ENCODE measurements at places on chromosomes 4 and X.

- DNase-seq, result no peak
These were observed 38.5 kb downstream of the LRBA start for GRCh38 chr4:150976478-150977118.

GRCh38 chr4:182745237-182745636 is 171.9 kb downstream of the DCTD start:
- no peak for DNase-seq

- DNase-seq, result no peak
These were observed 130.0 kb upstream of the LNX1 start for GRCh38 chr4:53721263-53721662.

- DNase-seq, result no peak
These were observed 30.7 kb upstream of the SPON2 start for GRCh38 chr4:1203026-1203616.

- DNase-seq, result peak; percentile 78
These were observed 18.2 kb downstream of the ELF4 start for GRCh38 chrX:130091980-130092522.

DNA sequence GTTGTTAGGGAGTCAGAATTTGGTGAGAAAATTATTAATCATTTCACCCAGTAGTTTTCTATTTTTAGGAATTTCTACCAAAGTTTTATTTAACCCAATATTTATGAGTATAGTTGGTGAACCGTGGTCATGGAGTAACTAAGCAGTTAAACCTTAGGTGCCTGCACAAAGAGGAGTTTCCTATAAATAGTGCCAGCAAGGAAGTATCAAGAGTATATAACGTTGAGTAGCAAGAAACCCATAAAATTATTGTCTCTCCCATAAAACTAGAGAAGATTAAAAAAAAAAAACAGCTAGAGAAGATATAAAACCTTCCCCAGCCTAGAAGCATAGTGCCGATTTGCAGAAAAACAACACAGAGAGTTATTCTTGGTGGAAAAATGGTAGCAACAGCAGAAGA is 158.9 kb downstream of the PRDM5 start:
- DNase-seq, result no peak

DNA sequence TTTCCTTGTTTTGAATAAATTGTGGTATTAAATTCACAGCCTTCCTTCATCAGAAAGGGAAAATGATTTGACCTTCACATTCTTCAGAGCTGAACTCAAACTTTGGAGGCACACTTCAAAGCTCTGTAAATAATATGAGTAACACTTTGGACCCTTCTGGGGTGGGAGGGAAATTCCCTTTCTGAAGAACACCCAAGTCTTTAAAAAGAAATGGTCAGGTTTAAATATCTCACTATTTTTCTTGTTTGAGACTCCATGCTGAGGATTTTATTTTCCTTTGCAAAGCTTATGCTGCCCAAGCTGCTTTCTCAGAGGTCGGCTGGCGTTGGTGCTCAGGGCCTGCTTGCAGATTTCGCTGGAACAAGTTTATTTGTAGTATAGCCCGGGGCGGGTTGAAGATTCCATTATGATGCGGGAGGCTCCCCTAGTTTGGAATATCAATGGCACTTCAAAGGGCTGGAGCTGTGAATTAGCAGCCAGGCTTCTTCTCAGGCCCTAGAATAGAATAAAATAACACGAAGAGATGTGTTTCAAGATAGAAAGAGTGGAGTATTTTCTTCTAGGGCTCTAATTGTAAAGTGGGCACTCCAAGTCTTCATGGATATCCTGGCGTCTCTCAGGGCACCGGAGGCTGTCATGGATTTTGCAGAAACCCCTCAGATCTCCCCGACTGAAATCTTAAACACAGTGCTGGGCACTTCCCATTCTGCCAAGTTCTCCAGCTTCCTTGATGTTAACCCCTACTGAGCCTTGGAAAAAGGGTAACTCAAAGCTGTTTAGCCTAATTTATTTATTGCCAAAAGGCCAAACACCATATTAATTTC is 315.6 kb downstream of the GPAT3 start:
- no peak for DNase-seq

- DNase-seq, result no peak
These were observed 223.8 kb upstream of the TAPT1 start for GRCh38 chr4:16450031-16450430.

DNA sequence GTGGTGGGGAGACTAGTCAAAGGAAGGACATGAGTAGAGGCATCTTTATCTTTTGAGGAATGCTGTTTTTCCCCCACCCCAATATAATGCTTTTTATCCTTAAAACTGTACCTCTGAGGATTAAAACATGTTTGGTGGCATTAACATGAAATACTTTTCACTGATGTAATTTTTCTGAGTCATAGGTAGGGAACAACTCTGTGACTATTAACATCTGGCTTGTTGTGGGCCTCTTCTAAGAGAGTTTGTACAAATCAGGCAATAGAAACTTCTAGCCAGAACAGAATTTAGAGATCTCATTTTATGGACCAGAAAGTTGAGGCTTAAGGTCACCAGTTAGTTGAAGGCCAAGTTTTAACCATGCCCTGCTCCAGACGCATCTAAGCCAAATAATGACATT is 207.6 kb downstream of the SOX3 start:
- DNase-seq, result no peak

DNA sequence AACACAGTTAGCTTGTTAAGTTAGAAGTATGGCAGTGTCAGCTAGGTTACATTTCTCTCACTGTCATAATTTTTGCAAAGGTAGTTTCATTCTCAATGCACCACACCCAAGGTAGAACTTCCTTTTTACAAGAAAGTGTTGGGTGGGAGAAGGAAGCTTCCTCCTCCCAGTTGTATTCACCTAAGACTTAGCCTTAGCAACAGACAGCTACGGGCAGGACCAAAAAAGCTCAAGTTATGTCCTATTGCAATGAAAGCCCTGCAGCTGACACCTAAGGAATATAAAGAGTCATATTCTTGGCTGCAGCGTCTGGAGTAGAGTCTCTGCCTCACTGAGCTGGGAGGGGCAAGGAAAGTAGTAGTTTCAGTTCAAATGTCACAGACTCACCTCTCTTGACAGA is 25.1 kb upstream of the PRDM8 start:
- DNase-seq, result no peak

DNA sequence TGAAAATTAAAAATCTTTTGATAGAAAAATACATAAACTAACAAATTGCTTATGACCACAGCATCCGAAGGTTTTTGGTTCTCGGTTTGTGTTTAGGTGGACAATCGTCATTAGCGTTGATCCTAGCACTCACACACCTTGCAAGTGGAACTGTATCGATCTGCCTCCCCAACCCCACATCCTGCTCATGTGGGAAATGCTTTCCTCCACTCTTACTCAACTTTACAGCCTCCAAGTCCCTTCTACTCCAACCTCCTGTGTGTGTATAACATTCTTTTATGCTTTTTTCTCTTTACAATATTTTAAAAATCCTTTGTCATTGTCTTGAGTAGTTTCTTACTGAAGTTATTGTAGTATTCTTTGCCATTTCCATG is 15.6 kb upstream of the TMEM131L start:
- DNase-seq, result no peak

- DNase-seq, result no peak
These were observed 66.3 kb downstream of the DCUN1D4 start for GRCh38 chr4:51909236-51909703.

DNA sequence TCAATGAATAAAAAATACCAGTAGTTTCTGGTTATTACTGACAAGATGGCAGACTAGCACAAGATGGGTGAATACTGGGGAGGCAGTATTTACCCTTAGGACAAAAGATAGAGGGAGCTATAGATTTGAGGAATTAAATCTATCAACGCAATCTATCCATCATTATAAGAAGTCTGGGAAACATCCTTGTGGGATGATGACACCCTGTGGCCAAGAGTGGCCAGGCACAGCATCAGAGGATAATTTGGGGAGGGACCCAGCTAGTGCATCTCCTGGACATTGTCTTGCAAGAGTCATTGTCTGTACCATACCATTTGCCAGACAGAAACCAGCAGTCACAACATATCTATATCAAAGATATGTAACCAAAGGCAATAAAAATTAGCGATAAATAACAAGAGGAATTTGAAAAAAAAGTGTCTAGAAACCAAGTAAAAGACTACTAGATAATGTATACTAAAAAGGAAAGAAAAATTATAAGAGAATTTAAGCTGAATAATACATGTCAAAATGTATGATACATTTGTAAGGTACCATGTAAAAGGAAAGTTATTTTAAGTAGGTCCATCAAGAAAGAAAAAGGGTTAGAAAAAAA is 22.9 kb downstream of the KCTD8 start:
- no peak for DNase-seq

DNA sequence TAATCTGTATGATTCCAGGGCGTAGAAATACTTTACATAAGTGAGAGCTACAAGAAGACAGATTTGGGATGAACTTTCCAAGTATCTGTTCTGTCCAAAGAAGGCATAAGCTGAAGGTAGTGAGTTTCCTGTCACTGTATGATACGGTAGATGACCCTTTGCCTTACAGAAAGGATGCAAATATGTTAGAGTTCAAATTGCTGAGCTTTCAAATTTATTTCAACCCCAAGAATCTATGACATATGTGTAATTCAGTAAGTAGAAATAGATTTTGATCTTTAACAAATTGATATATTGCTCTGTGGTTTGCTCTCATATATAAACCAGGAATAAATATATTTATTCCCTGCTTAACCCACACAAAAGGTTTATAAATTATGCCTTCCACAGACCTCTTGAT is 16.5 kb downstream of the DIPK2B start:
- no peak for DNase-seq

DNA sequence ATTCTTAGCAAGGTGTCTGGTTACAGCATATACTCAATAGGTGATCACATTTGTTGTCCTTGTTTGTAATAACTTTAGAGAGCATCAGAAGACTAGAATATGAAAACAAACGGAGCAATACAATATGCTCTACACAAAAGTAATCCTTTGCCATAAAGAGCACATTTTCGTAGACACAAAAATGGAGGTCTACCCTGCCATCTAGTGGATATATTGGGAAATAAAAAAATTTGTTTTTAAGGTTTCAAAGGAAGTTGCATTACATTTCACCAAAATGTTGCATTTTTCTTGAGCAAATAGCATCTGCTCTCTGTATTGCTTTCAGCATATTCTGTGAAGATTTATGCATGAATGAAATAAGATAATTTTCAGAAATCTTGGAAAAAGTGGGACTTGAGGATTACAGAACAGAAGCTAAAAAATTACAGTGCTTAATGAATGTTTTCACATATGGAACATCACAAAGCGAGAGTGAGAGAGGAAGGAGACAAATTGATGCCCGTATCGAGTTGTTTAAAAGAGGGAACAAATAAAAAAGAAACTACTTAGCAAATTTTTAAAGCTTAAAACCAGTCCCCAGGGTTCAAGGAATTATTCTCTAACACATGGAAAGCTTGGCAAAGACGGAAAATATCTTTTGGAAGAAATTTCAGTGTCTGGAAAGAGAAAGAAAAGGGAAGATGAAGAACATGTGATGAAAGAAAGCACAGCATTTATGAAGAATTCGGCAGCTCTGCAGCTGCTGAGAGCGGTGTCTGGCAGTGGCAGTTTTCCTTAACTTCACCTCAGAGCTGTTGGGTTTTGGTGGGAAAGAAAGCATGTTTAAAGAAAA is 390.1 kb downstream of the ANKRD50 start:
- DNase-seq, result no peak

DNA sequence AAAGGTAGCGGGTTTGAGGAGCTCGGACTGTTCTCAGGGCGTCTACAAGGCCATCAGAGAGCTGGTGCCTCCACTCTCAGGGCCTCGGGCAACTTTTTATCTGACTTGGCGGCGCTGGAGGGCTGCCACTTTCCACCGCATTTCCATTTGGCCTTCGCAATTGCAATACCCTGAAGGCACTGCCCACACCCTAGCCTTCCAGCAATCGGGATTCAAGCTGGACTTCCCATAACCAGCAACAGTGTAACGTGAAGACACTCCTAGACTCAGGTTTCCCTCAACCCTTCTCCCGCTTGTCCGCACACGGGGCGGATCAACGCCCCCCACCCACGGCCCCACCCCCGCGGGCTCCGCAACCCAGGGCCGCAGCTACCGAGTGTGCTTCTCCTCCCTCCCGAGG is 50.2 kb upstream of the BCOR start:
- DNase-seq, result no peak

GRCh38 chr4:142110136-142110535 is 473.8 kb downstream of the IL15 start:
- DNase-seq, result no peak

Data from T-helper 2 cell treated with Interferon-gamma antibody and Interleukin-4, amounts not matched to agents 5 μg/mL and 100 μg/mL, for 36 hours (primary cell).